Osteocyte (in vitro differentiated cells): ENCODE measurements at places on chromosomes 16 and 17. TPM values are rescaled to one million over a fixed set of nuclear protein-coding genes. Genes with fewer than 3 reads are reported as not detected.
A peak's percentile ranks its signal among the peaks of the same experiment; 100 is the strongest.

Gene EFNB3
- total RNA-seq, result 12.3 and 12.7 TPM in 2 replicates

Gene RETREG3
- 80.1 and 85.0 TPM in 2 replicates for total RNA-seq

DNA sequence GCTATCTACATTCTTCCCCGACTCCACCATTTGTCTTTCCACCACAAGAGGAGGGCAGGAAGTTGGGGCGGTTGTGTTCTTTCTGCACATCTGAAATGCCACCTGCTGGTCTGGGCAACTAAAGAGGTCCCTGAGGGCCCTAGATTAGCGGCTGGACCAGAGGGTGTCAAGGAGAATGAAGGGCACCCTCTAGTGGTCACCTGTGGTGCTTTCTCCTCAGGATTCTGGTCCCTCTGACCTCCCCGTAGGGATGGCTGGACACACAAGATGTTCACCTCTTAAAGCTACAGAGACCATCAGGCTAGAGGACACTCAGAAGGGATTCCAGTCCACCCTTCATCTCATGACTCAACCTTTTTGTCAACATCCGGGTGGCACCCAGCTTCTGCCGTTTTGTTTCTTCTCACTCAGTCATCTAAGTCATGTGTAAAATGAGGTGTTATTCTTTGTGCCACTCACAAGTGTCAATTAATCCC lies 2.9 kb upstream of the SCIMP start:
- H3K4me3 ChIP-seq, result no peak overlapping the region
- H3K27me3 ChIP-seq, result no peaks in the 10 kb centered on the region
- H3K27ac ChIP-seq, result no peak overlapping the region
- no peaks in the 10 kb centered on the region for H3K4me1 ChIP-seq

Gene ADAMTS18
- not detected in 2 replicates for total RNA-seq

- H3K4me3 ChIP-seq, result no peak overlapping the region
- no peak overlapping the region for H3K27ac ChIP-seq
- H3K27me3 ChIP-seq, result peaks cover under 1% of the 10 kb centered on the region
- H3K36me3 ChIP-seq, result no peaks in the 10 kb centered on the region
- DNase-seq, result no peak
Measured at GRCh38 chr17:21272250-21272649, 12.3 kb upstream of the MAP2K3 start.

DNA sequence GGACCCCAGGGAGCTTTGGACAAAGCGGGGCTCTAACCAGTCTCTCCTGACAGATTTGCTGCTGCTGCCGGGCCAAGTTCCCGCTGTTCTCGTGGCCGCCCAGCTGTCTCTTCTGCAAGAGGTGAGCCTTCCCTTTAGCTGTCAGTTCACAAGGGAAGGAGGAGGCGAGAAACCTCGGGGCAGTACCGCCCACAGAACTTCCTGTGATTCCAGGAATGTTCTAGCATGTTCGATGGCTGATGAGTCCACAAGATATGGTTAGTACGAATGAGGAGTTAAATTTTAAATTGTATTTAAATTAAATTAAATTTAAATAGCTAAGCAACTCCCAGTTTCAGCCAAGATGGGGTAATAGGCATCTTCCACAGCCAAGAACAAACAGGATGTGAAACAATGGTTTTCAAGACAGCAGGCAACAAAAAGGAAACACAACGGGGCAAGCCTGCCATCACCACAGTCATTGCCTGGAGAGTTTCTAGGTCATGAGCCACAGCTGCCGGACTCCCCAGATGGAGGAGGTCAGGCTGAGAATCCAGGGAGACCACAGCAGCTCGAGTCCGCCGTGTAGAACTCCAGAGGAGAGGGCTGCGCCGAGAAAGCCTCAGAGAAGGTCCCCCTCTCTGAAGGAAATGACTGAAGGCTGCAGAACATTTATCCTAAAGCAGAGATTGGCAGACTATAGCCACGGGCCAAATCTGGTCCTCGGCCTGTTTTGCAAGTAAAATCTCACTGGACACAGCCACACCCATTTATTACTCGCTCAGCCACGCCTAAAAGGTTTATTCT lies 9.5 kb upstream of the TCF25 start:
- no peak overlapping the region for H3K4me3 ChIP-seq
- peak overlapping the region; percentile 70 for H3K27ac ChIP-seq
- DNase-seq, result no peak
- no peaks in the 10 kb centered on the region for H3K27me3 ChIP-seq
- H3K36me3 ChIP-seq, result no peaks in the 10 kb centered on the region
- peaks cover 20% of the 10 kb centered on the region for H3K4me1 ChIP-seq

Gene CD300LG
- not detected in 2 replicates for total RNA-seq

DNA sequence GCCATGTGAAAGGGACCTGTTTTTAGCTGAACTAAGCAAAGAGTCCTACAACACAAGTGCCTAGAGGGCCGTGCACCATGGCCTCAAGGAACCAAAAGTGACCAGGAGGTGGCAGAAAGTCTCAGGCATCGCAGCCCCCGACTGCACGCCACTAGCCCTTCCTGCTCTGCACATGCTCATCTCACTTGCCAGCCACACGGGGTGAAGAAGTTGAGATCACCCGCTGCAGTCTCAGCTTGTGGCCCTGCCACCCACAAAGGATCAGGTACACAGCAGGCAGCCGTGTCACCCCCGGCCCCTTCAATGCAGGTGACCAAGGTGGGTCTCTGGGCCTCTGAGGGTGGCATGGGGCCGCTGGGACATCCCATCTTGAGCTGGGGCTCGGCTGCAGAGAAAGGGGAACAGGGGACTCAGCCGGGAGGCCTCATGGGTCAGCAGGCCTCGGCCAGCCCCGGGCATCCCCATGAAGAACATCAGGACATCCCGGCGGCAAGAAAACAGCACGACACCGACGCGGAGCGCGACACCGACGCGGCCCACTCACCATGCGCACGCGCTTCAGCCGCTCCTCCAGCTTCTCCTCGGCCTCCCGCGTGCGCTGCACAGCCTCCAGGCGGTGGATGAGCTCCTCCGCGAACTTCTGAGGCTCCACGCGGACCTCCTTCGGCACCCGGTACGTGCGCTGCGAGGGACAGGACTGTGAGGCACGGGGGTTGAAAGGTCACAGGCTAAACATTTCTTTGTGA lies 21.0 kb downstream of the PDIA2 start:
- no peak for DNase-seq
- no peaks in the 10 kb centered on the region for H3K27me3 ChIP-seq
- peaks cover 14% of the 10 kb centered on the region for H3K36me3 ChIP-seq
- H3K4me1 ChIP-seq, result no peaks in the 10 kb centered on the region

DNA sequence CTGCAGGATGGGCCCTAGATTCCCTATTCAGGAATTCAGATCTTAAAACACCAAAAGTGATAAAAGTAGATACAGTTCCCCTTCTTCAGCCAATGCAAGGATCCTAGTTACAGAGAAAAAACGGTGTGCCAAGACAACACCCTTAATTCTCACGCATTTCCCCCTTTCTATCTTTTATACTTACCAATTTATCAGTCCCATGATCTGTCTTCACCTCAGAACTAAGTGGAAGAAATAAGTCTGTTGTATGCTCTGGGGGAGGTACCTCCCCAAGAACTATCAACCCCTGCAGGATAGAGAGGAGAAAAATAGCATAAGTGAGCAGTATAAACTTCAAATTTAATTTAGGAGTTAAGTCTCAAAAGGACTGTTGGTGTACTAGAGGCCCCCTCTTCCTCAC lies 83.2 kb downstream of the STH start:
- DNase-seq, result no peak
- H3K4me1 ChIP-seq, result peaks cover 21% of the 10 kb centered on the region
- H3K27ac ChIP-seq, result no peak overlapping the region
- H3K36me3 ChIP-seq, result peaks cover 19% of the 10 kb centered on the region
- H3K4me3 ChIP-seq, result no peak overlapping the region

DNA sequence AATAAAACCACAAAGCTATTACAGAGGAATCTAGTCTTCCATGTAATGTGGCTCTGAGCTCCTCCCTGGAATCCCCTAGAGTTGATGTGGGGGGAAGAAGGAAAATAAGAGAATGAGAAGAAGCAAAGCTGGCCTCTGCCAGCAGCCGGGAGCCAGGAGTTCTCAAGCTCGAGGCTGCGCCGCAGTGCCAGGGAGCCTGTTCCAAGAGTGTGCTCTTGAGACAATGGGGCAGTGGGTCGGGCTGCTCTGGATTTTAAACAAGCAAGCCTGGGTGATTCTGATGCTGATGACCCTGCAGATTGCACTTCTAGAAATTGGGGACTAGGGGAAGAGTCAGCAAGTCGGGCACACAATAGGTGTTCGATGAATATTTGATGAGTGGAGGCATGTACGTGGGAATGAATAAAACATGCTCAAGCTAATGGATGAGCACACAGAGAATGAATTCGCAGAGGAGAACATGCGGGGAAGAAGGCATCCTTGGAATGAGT lies 119.9 kb downstream of the CMIP start:
- peaks cover 52% of the 10 kb centered on the region for H3K4me1 ChIP-seq
- H3K4me3 ChIP-seq, result no peak overlapping the region
- peak overlapping the region; percentile 3 for H3K27ac ChIP-seq
- H3K36me3 ChIP-seq, result no peaks in the 10 kb centered on the region
- H3K27me3 ChIP-seq, result no peaks in the 10 kb centered on the region
- no peak for DNase-seq

- no peaks in the 10 kb centered on the region for H3K27me3 ChIP-seq
- no peaks in the 10 kb centered on the region for H3K36me3 ChIP-seq
- H3K27ac ChIP-seq, result no peak overlapping the region
- no peak overlapping the region for H3K4me3 ChIP-seq
Measured at GRCh38 chr16:31404353-31405064, 11.4 kb downstream of the ITGAD start.

DNA sequence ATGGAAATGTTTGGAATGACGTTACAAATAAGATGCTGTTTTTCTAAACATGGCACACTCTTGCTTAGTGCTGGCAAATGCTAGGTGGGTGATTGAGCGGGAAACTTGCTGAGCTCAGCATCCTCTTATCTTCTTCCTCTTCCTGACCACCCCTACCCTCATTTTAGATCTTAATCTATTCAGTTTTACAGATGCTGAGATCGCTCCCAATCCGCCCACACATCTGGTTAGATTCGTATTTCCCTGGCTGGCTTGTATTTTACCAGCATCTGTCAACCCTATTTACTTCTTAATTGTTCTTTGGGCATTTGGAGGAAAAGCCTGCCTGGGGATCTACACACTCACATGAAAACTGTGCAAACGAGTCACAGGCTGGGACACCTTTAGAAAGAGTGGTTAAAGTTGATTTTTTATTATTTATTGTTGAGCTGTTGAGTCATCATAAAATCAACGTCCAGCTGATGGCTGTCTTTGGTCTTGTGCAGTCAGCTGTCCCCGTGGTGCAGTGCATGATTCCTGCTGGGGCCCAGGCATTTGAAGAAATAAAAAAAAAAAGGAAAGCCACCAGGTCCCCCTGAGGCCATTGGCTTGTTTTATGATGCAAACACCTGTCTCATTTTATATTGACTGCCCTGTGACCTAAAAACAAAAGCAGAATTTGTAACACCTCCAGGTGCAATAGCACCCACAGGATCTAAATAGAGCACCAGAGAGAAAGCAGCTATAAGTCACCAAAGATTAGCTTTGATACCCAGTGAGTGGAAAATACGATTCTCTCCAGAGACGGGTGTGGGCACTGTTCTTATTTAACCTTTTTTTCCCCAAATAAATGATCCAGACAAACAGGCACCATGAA lies 258.6 kb downstream of the HS3ST3B1 start:
- DNase-seq, result no peak
- no peaks in the 10 kb centered on the region for H3K4me1 ChIP-seq
- no peak overlapping the region for H3K4me3 ChIP-seq
- no peaks in the 10 kb centered on the region for H3K36me3 ChIP-seq
- no peaks in the 10 kb centered on the region for H3K27me3 ChIP-seq

Gene GEMIN4
- 17.0 and 19.3 TPM in 2 replicates for total RNA-seq

DNA sequence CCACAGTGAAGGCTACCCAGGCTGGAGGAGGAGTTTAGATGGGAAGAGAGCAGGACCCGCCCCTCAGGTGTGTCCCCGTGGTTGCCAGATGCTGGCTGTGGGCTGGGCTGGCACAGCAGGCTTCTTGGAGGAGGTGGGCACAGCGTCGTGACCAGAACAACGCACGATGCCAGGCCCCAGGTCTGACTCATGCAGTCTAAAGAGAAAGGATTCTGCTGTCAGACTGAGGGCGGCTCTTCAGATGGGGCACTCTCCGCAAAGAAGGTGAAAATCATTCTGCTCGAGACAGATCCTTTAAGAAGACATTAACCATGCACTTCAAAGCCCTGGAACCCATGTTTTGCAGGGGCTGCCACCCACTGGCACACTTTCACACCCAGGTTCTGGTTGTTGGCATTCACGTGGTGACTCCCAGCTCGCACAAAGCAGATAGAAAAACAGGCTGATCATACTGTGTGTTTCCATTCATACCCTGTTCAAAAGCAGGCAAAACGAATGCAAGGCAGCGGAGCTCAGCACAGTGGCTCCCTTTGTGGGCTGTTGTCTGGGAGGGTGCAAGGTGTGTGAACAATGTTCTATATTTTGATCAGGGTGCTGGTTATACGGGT lies 19.0 kb downstream of the CACNG4 start:
- DNase-seq, result no peak
- H3K36me3 ChIP-seq, result no peaks in the 10 kb centered on the region
- no peak overlapping the region for H3K27ac ChIP-seq
- peaks cover 19% of the 10 kb centered on the region for H3K4me1 ChIP-seq

Gene TBC1D3D
- total RNA-seq, result 0.63 and 0.91 TPM in 2 replicates

DNA sequence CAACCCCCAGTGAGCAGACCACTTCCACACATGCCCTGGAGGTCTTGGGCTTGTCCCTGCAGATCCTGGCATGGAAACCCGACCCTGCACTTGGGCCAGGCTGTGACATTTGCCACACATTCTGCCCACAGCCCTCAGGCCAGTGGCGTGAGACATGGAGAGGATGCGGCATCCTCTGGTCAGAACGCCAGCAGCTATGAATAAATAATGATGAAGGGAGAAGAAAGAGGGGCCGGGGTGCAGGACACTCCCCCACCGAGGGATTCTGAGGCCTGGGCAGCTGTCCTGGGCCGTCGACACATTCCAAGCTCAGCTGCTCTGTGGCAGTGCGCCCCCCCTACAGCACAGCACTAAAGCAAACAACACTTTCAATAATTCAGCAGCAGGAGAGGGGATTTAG lies 148.8 kb downstream of the ENGASE start:
- H3K4me1 ChIP-seq, result no peaks in the 10 kb centered on the region
- no peak overlapping the region for H3K4me3 ChIP-seq
- no peak overlapping the region for H3K27ac ChIP-seq
- DNase-seq, result no peak
- peaks cover 30% of the 10 kb centered on the region for H3K27me3 ChIP-seq

GRCh38 chr17:79931817-79932309 lies 92.6 kb upstream of the CBX4 start:
- peaks cover 25% of the 10 kb centered on the region for H3K4me1 ChIP-seq
- DNase-seq, result no peak
- H3K27ac ChIP-seq, result no peak overlapping the region
